ENCODE measurements at places on chromosomes 12 and 14.

DNA sequence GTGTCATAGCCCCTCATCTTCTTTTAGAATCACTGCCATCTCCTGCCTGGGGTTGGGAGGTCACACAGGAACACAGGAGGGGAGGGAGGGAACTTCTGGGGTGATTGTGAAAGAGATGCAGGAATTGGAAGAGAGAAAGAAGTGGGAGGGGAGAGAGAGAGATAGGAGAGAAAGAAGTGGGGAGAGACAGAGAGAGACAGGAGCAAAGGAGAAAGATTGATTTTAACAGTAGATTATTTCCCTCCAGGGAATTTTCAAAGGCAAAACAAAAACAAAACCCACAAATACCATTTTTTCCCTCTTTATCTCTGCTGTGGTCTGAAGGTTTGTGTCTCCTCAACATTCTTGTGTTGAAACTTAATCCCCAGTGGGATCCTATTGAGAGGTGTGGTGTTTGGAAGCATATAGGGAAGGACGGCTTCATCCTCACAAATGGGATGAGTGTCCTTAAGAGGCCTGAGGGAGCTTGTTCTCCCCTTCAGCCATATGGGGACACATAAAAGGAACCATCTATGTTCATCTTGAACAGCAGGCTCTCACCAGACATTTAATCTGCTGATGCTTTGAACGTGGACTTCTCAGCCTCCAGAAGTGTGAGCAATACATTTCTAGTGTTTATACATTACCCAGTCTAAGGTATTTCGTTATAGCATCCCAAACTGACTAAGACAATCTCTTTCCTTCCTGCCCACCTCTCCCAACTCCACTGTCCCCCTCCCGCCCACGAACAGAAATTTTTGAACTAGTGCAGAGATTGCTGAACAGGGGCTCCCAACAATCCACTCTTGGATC is 134.9 kb upstream of the MAX start:
- DNase-seq: no peak

GRCh38 chr12:113932381-113933196 is 33.5 kb downstream of the RBM19 start:
- DNase-seq: no peak

- no peak for DNase-seq
These were observed 916.5 kb downstream of the AACS start for GRCh38 chr12:125981610-125982253.

DNA sequence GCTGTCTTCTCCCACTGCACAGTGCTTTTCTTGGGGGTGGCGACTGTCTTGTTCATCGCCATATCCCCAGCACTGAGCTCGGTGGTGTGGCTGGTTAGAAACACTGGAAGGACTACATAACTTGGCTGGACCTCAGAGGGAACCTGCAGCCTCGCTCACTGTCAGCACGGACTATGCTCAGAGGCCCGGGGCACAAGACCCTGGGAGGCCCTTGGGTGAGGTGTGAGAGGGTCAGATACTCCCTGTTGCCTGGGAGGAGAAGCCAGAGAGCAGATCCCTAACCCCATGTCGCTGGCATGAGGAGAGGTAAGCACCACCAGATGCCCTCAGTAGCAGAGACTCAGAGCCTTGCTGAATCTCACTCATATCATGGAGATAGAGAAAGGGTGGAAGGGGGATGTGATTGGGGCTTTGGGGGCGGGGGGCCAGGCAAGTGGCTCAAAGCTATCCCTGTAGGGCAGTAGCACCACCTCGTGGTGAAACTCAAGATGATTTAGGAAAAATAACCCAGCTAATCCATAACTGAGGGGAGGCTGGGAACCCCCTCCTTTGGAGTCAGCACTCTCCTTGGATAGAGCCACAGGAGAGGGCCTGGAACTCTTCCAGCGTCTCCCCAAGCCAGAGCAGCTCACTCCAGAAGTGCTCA is 18.7 kb upstream of the HDAC7 start:
- DNase-seq: no peak

DNA sequence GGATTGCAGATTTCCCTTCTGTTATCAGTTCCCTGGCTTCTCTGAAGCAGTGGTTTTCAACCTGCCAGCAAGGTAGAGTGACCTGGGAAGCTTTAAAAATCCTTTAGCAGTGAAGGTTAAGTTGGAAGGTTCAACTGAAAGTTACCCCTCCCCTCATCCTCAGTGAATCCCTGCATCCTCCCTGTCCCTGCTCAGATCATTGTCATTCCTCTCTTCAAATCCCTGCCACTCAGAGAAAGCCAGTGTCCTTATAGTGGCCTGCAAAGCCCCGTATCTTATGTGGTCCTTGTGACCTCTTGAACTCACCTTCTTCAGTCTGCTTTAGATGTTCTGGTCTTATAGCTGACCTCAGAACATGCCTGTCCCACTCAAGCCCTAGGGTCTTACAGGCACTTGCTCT is 53.6 kb downstream of the PPM1A start:
- DNase-seq: no peak

DNA sequence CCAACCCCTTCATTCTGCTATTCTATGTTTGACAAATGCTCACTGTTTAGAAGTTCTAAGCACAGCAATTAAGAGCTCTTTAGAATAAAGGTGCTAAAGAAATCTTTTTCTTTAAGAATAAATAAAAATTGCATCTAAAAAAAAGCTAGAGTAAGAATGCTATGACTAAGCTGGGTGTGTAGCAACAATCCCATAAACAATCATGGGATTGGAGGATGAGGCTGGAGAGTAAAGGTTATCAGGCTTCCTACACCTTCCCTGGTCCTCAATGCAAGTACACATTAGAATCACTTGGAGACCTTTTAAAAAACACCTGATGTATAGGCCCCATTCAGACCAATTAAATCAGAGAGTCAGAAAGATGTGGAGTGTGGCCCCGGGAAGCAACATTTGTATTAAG is 88.3 kb downstream of the CIT start:
- no peak for DNase-seq

GRCh38 chr12:4974217-4974616 is 64.5 kb downstream of the KCNA1 start:
- no peak for DNase-seq

DNA sequence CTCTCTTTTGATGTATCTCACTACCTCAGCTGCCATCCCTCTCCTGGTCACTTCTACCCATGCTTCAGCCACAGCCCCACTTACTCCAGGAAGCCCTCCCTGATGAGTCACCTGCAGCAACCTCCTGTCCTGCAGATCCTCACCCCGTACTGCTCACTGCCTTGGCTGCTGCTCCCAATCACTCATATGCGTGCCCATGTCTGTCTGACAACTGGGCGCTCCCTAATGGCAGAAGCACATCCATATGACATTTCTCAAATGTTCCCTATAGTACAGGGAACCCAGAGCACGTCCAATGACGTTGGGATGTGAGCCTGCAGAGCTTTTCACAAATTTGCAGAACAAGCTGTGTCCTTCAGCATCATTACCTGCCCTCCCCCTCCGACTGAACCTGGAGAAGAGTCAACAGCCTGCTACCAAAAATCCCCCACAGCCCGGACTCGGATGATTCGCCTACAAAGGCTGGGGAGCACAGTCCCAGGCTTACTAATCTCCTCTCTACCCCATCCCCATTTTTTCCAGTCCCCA is 90.0 kb downstream of the SINHCAF start:
- no peak for DNase-seq

GRCh38 chr12:56257491-56258067 is 605 bp downstream of the ANKRD52 start:
- DNase-seq: peak; percentile 9

DNA sequence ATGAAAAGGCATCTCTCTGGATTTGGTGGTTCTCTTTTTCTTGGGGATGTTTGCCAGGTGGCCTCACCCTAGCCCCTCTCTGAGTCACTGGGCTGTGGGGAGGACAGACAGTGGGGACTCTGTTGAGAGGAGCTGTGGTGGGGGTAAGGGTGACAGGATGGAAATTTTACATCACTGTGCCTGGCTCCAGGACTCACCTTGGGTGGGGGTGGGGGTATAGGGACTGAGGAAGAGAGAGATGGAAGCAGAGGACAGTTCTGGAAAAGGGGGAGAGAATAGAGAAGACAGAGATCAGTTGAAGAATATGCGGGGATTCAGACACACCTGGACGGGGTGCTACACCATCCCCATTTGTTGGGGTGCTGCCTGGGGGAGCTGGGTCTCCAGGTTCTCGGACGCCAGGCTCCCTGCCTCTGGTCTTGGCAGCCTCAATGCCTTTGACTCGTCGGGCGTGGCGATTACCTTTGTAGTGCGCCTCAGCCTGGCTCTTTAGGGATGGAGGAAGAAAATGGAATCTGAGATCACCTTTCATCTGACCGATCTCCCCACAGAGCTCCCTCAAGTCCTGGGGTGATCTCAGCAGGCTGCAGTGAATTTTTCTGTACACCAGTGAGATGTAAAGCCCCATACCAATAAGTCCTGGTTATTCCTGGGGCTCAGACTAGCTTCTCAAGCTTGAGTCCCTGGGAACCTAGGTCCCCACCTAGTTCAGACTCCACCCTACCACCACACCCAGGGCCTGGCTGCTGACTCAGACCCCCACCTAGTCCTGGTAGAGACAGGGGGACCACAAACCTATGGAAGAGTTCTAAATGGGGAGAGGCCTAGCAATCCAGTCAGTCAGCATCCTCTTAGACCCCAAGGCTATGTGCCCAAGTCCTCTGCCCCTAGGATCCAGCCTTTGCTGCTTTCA is 9.6 kb upstream of the GPR84 start:
- no peak for DNase-seq

- DNase-seq: no peak
These were observed 858 bp upstream of the ANKRD13A start for GRCh38 chr12:109998241-109998903.

GRCh38 chr12:120462099-120462640 is 7.4 kb downstream of the SRSF9 start:
- no peak for DNase-seq

GRCh38 chr14:69247676-69248440 is 12.1 kb upstream of the GALNT16 start:
- no peak for DNase-seq

GRCh38 chr14:64826845-64827244 is 52.9 kb downstream of the SPTB start:
- DNase-seq: no peak

DNA sequence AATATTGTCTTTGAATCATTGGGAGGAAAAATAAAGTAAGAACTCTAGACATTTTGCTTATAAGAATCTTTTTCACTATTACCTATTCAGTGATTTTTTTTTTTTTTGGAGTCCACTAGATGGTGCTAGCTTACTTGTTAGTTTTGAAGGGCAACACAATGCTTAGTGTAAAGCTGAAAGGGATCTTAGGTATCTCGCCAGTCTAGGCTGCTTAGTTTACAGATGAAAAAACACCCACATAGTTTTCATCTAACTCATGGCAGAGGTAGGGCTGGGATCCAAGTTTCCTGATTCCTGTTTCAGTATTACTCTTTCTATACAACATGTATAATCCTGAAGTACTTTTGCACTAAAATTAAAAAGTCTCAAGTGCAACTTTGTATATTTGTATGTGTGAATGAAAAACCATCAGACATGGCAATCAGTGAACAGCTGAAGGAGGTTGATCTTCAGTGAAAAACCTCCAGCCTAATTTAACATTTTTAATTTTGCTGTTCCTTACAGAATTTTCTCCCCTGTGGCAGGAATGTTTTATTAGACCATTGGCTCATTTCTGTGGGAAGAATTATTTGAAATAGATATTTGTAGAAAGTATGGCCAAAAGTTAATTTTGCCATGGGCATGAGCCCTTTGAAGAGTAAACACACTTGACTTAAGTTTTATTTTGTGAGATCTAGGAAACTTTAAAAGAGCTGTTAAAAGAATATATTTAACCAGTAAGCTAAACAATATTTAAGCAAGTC is 40.7 kb downstream of the LRRIQ1 start:
- peak; percentile 59 for DNase-seq

DNA sequence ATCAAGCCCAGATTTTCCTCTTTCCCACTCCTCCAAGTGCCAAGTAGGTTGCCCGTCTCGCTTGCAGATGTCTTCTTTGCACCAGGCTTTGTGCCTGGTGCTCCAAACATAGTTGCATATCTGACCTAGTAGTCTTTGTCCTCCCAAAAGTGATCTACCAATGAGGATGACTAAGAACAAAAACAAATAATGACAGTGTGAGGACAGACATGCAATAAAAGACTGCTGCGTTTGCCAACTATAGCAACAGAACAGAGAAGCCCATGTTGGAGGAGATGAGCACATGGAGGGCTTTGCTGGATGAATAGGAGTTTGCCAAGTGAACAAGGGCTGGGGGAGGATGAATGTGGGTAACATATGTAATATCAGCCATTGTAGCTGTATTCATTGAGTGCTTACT is 15.6 kb downstream of the DTX1 start:
- DNase-seq: no peak

GRCh38 chr14:32192712-32193373 is 9.0 kb upstream of the RNU6-7 start:
- DNase-seq: no peak

DNA sequence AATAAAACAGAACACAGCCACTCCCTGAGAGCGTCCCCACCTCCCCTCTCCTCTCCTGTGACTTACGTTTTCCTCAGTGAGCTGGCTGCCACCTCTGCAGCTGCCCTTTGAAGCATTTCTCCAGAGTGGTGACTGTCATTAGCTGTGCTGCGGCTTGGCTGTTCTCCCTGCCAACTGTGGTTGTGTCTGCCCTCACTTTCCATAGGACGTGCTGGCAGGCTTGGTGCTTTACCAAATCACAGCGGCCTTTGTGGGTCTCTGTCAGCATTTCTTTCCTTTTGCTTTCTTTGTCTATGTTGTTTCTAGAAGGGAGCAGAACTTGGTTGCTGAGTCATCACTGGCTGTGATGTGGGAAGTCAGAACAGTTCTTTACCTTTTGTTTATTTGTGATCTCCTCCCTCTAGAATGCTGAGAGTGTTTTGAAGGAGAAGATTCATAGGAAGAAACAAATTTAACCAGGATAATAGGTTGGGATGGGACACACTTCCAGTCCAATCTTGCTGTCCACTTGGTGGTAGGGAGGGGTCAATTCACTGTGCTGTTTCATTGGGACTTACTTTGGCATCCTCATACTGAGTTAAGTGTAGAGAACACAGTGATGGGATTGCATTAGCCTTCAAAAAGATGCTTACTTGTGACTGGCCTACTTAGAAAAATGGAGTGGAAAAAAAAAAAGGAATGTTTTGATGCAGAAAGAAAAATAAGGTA is 88.2 kb downstream of the TMX1 start:
- peak; percentile 89 for DNase-seq

DNA sequence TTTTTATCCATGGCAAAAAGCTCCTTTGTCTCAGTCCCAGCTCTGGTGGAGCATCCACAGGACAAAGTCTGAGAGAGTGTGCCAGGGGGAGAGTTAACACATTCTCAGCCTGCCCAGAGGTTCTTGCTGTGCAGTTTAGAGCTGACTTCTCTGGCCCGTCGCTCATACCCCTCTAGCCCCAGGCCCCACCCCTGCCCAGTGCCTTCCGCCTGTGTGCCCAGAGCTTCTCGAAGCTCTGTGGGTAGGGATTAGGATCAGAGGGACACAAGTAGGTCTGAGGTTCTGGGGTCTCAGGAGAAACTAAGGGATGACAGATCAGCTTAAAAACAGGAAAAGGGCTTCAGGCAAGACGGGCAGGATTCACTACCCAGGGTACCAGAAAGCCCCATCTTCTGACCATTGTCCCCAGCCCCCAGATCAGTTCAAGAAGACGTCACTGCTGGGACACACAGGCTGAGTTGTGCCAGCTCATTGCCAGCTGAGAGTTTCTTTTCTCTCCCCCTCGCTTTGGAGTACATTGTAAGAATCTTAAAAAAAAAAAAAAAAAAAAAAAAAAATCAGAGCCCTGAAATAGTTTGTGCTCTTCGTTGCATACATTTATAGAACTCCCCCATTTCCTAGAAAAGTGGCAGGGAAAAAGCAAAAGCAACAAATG is 127.0 kb downstream of the GCH1 start:
- no peak for DNase-seq
